ENCODE measurements at places on chromosomes 3 and 15.
A peak's percentile ranks its signal among the peaks of the same experiment; 100 is the strongest.

- DNase-seq = no peak
These were observed 519.8 kb upstream of the MDFIC2 start for GRCh38 chr3:70832089-70832833.

DNA sequence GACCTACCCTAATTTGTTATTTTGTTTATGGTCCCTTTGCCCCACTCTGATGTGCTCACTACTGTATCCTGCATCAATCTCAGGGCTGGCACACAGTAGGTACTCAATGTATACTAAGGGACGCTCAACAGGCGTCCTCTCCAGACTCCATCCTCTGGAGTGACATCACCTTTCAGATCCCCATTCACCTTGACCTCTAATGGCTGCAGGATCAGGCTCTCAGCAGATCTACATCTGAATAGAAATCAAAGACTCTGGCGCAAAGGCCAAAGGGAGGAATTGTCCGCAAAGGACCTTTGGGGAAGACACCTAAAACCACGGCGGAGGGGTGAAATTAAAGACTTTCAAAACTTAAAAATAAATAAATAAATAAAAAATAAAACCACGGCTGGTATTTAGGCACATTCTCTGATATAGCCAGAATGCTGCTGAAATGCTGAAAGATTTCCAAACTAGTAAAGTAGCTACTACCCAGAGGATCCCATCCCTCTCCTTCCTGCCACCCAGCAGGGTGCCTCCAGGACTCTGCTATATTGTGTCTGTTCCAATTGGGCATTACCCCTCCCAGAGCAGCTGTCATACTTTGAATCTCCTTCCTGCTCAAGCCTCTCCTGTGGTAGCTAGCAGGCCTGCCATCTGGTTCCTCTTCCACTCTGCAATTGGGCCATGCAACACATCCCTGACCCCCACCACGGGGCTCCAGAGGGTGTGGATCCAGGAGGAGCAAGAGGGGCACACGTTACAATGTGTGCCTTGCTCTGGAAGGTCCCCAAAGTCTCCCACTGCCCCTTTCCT lies 6.1 kb downstream of the SHF start:
- no peak for DNase-seq

- DNase-seq = no peak
These were observed 17.0 kb downstream of the SYNM start for GRCh38 chr15:99121691-99122410.

DNA sequence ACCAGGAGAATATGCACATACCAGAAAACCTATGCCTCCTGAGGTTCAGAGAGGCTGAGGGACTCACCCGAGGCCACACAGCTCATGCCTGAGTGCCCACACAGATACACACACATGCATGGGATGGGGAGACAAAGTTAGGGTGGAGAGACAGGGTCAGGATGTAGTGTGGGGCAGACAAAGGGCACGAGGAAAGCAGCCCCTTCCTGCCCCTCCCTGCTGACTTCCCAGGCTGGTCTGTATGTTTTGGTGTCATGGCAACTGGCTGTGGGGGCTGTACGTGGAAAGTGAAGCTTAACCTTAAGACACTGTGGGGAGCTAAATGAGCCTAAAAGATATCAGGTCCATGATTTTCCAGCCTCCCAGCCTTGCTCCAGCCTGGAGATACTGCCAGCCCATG lies 57.8 kb downstream of the EPHB3 start:
- peak; percentile 19 for DNase-seq

DNA sequence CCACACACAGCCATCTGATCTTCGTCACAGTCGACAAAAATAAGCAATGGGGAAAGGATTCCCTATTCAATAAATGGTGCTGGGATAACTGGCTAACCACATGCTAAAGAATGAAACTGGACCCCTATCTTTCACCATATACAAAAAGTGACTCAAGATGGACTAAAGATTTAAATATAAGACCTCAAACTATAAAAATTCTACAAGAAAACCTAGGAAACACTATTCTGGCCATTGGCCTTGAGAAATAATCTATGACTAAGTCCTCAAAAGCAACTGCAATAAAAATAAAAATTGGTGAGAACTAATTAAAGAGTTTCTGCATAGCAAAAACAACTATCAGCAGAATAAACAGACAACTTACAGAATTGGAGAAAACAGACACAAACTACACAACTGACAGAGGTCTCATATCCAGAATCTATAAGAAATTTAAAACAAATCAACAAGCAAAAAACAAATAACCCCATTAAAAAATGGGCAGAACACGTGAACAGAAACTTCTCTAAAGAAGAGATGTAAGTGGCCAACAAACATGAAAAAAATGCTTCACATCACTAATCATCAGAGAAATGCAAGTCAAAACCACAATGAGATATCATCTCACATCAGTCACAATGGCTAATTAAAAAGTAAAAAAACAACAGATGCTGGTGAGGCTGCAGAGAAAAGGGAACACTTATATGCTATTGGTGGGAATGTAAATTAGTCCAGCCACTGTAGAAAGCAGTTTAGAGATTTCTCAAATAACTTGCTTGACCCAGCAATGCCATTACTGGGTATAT lies 104.0 kb downstream of the NR1I2 start:
- no peak for DNase-seq

DNA sequence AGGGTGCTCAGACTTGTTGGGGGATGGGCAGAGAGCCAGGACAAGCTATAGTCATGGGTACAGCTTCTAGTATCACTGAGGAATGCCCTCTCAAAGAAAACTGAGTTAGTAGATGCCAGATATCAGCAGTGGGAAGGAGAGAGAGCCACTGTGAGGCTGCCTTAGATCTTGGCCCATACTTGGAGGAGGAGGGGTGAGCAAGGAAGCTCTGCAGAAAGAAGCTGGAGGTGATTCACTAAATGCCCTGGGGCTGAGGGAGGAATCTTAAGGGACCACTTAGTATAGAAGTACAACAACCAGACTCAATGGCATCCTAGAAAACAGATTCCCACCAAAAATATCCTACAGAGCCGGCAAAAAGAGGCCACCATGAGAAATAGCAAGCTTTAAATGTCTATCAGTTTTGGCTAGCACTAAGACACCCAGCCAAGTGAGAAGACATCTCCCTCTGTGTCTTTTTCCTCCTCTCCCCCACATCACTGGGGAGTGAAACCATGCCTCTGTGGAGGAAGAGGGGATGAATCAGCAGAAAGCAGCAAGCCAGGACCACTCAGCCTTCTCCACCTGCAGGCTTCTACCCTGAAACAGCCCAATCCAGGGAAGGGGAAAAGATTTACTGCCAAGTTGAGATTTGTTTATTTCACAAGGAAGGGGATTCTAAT lies 282.5 kb upstream of the STT3B start:
- no peak for DNase-seq

DNA sequence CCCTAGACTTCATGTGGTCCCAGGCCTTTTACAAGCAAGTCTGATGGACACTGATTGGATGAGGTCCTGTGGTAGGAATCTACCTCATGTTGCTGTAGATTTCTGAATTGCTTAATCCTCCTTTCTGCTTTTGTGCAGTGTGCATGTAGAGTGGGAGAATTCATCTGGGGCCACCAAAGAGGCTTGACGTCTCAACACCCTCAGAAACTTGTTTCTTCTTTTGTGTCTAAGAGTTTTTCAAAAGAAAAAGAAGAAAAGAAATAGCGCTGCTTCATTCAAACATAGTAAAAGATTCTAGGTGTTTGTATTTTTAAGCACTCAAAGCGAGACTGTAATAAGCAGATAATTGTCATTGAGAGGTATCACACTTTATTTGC lies 46.2 kb downstream of the NR1D2 start:
- DNase-seq = no peak

DNA sequence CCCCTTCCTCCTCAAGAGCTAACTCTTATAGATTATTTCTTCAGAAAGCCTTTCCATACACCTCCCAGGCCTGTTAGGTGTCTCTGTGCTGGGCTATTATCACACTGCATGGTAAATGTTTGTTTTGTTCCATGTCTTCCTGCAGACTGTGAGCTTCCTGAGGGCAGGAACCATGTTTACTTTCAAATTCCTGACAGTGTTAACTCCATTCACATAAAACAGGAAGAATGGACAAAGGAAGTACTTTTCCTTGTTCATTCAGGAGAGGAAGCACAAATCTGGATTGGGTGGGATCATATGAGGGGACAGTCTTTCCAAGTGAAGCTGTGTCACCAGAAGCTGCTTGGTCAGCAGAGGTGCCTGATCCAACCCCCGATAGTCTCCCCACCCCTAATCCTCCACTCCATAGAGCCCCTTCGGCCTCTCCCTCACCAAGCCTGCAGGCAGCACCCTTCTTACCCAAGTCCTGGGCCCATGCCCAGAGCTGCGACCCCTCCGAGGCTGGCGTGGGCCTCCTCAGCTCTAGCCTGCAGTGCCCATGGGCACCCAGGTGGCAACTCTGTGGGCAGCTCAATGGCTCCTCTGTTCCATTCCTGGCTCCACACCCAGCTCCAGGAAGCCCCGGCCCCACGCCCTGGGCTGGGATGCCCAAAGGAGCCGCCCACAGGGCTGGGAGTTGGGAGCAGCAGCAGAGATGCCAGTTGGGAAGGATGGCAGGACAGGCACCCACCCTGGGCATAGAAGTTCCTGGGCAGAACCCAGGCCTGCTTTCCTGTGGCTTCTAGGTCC lies 6.9 kb downstream of the SHF start:
- DNase-seq = no peak

DNA sequence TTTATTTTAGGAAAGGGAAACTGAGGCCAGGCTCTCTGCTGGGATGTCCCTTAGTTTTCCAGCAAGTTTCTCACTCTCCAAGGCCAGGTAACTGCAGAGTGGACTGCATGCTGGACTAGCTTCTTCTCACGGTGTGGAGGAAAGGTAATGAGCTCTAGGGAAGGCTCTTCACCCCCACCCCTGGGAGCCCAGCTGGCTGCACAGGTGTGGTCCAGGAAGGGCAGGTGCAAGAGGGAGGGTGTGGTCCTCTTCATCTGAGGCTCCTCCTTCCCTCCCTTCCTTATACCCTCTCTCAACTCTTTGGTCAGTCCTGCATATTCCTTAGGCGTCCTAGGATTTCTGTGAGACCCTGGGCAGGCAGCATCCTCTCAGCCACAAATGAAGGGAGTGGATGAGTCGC lies 33.9 kb downstream of the RNU5B-1 start:
- no peak for DNase-seq

GRCh38 chr3:180962530-180962929 lies 27.0 kb downstream of the DNAJC19 start:
- DNase-seq = no peak

DNA sequence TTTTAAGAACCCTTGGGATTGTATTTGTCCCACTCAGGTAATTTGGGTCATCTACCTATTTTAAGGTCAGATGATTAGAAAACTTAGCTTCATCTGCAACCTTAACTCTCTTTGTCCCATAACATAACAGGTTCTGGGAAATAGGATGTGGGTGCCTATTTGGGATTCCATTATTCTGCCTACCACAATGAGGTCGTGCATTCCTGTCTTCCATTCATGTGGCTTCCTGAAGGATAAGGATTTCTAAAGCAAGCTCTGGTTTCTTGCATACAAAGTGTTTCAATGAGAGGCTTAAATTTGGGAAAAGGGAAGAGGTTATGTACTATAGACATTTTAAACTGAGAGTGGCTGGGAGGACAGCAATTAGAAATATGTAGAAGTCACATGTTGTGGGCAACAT lies 190.3 kb downstream of the MCTP2 start:
- DNase-seq = no peak

GRCh38 chr3:180530276-180530675 lies 71.7 kb upstream of the TTC14 start:
- DNase-seq = no peak

- DNase-seq = no peak
These were observed 61.6 kb upstream of the SUCLG2 start for GRCh38 chr3:67715971-67716370.

DNA sequence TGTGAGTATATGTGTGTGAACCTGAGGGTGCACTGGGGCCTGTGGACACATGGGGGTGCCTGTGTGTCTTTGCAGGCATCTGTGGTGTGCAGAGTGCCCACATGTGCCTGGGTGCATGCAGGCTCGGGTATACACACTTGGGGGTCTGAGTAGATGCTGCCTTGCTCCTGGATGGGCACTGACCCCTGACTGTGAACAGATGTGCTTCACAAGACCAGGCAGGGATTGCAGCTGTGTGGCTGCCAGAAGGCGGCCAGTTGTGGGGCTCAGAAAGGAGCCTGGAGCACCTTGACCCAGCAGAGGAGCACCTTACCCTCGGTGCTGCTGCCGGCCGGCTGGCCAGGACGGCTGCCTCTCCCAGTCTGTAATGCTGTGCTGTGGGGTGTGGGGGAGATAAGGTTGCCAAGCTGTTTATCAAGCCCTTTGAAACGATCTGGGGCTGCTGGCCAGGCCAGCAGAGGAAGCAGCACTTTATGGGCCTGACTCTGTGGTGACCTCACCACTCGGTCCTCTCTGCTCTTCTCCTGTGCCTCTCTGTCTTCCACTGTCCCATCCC lies 55.5 kb upstream of the MRPS22 start:
- DNase-seq = no peak

DNA sequence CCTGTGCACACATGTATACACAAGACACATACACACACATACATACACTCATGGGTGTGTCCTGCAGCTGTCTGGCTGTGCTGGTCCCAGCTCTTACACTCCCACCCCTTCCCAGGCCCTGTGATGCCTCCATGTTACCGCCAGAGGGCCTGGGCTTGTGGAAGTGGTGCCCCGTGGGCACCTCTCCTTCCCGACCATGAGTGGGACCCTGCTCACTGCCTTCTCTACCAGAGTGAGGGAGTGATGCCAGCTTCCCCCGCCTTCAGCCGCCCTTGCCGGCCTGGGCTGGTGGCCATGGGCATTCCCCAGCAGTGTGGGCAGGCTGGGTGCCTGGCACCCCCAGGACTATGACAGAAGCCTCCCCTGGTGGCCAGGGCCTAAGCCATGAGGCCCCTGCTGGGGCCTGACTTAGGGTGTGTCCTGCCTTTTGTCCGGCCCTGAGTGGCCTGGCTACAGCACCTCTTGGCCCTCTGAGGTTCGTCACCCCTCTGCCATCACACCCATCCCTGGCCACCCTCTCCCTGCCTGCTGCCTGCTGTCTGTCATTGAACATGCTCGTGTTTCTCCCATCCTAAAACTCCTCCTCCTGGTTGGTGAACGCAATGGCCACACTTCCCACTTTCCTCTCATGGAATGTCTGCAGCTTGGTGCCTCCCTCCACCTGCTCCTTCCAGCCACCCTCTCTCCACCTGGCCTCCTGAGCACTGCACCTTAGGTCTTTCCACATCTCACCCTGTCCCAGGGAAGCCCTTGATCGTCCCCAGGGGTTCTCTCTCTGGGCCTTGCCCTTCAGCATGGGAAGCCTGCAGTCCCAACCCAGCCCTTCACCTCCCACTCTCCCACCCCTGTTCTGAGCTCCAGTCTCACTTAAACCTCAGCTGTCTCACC lies 14.6 kb downstream of the HDAC11 start:
- peak; percentile 41 for DNase-seq

- no peak for DNase-seq
These were observed 5.0 kb downstream of the VGLL4 start for GRCh38 chr3:11638495-11639358.
